ENCODE measurements at places on chromosomes 1 and 21.

GRCh38 chr1:12346483-12347151 is 116.8 kb downstream of the VPS13D start:
- DNase-seq, result no peak

DNA sequence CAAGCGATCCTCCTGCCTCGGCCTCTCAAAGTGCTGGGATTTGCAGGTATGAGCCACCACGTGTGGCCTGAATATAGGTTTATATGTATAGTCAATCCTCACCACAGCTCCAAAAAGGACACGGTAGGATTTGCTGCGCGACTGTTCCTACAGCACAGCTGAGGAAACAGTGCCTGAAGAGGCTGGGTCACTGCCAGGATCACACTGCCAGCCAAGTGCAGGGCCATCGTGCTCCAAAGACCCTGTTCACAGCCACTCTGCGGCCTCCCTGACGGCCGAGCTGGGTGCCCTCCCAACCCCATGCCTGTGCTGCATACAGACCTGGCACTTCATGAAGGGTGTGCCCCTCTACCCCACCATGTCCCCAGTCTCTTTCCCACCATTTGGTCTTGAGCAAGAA is 71.4 kb downstream of the MRPL37 start:
- peak; percentile 48 for DNase-seq

GRCh38 chr1:74053407-74053806 is 144.6 kb downstream of the LRRIQ3 start:
- no peak for DNase-seq

- DNase-seq, result no peak
Measured at GRCh38 chr1:25519624-25520023, 23.8 kb upstream of the LDLRAP1 start.

DNA sequence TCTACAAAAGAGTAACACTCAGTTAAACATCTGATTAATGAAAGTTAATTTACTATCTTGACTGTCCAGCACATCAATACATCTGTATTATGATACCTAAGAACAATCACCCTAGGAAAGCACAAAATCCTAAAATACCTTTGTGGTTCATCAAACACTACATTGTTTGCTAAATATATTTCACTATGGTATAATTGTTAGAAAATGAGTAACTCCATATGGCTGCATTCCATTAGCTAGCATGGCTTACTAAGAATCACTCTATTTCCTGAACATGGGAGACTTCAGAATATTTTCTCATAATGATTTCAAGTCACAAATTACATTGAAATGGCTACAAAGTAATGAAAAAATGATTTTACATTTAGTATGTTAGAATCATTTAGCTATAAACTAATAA is 12.5 kb downstream of the TRMT1L start:
- DNase-seq, result no peak

GRCh38 chr1:24910751-24911650 is 19.1 kb downstream of the RUNX3 start:
- no peak for DNase-seq

- no peak for DNase-seq
Measured at GRCh38 chr1:245583081-245583480, 428.3 kb downstream of the KIF26B start.

DNA sequence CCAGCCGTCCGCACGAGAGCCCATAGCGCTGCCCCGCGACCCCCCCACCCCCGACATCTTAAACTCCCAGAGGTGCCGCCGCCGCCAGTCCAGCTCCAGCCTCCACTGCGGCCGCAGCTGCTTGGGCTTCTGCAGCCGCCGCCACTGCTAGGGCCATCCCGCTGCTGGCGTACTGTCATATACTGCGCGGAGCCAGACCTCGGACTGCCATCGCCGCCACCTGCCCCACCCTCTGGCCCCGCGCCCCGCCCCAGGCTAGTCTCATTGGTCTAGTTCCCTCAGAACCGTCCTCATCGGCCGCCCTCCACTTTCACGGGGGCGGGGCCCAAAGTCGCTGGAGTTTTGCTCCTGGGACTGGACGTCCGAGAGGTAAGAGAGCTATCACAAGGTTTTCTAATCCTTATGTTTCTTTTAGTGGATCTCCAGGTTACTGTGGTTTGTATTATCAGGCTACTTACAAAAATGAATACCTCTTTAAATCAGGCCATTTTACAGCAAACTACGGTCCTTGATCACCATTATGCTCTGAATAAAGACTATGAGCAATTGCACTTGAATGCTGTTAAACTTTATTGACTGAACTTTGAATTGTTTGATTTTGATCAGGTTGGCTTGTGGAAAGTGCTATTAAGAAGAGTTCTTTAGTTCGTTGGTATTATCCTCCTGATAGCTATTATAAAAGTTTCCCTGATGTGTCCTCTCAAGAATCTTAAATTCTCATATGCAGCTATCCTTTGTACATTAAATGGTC is 2.8 kb upstream of the CD1D start:
- no peak for DNase-seq

- no peak for DNase-seq
Measured at GRCh38 chr21:16367079-16367478, 637.3 kb downstream of the USP25 start.

DNA sequence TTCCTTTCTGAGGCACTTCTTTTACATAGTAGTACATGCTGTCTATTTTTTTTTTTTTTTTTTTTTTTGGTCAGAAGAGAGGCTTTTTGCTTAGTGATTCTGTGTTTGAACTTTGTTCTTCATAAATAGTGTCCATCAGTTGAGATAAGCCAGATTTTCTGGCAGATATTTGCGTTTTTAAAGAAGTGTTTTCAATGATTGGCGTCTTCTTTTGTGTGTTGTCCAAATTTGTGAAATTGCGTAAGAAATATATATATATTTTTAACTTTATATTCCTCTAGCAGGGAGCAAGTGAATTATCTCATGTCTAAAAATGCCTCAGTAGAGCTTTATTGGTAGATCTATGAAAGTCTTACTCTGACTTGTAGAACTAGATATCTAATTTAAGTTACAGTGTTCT is 28.3 kb downstream of the NEK7 start:
- DNase-seq, result no peak

Data from SHP77 treated with DMSO at 0.1 percent for 48 hours (cell line).